ENCODE measurements at places on chromosomes 4 and X.
A peak's percentile ranks its signal among the peaks of the same experiment; 100 is the strongest.

DNA sequence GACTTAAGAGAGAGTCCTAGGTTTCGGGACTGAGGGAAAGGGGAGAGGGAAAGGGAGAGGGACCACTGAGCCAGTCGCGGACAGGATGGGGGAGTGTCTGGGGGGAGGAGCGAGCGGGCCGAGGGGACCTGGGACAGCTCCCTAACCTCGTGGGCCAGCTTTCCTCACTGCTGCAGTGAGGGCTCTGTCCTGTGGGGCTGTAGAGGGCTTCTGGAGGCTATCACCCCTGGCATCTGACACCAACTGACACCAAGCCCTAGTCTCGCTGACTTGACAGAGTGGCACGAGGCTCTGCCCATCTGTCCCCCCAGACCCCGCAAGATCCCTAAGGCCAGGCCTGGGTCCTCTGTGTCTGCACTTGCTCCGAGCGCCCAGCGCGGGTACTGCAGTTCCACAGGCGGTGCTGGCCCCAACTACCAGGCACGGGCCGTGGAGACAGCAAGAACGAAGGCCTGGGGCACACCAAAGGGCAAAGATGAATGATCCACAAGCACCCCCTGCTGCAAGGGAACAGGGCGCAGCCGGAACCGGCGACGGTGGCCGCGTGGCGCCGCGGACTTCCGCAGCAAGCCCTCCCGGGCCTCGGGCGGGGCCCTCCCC, 465 bp downstream of the HAUS7 start:
- DNase-seq, result peak; percentile 3

DNA sequence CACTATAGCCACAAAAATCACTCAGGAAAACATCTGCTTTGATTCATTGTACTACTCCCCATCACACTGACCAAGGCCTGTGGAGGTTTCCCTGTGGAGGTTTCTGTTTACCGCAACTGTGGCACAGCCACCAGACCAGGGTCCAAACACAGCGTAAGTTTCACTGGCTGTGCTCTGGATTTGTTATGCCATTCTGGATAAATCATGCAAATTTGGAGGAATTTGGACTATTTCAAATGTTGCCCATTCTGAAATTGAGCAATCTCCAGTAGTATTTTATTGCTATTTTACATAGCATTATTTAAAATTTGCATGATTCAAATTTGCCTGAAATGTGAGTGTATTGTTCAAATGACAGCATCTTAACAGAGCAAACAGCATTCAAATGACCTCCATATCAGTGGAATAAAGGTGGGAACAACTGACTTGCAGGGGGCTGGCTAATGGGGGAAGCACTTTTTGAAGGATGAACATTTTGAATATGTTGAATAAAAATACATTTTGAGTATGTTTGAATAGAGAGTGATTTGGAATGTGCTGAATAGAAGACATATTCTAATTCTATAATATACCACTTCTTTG, 66.1 kb upstream of the ACSL1 start:
- DNase-seq, result no peak

GRCh38 chr4:126568652-126569570, 1063.8 kb upstream of the INTU start:
- no peak for DNase-seq

DNA sequence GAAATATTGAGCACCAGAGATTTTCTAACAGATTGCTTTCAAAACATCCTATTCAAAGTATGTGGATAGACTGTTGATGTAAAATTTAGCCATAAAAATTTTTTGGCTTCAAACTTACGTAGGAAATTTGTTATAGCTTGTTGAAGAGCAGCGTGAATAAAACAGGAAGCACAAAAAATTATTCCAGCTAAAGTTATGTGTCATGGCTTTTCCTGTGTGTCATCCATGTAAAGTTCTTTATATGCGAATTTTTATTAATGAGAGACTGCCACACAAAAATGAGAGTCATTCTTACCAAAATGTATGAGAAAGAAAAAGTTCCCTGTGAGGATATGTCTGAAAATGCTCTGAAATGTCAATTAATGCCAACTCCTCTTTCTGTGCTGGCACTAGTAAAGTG, 19.5 kb downstream of the EPGN start:
- peak; percentile 21 for DNase-seq
